Muscle of back (tissue), 13 donors: ENCODE measurements at places on chromosomes 6 and 20. TPM values are rescaled to one million over a fixed set of nuclear protein-coding genes. Genes with fewer than 3 reads are reported as not detected.

The SEL1L2 gene
- polyA plus RNA-seq: not detected

The MYLK2 gene
- polyA plus RNA-seq: 53.4 TPM

The GOPC gene
- 46.4 TPM for polyA plus RNA-seq

The CITED2 gene
- 95.9 TPM for polyA plus RNA-seq

The TFAP2A gene
- polyA plus RNA-seq: 0.25 TPM

The JAG1 gene
- polyA plus RNA-seq: 53.6 TPM

The SAMD5 gene
- 8.1 TPM for polyA plus RNA-seq

The PNRC1 gene
- polyA plus RNA-seq: 98.7 TPM

The TPBG gene
- polyA plus RNA-seq: 10.7 TPM

The GPR6 gene
- not detected for polyA plus RNA-seq

GRCh38 chr6:75526502-75527127 lies 33.0 kb upstream of the FILIP1 start:
- peak; percentile 66 for DNase-seq

DNA sequence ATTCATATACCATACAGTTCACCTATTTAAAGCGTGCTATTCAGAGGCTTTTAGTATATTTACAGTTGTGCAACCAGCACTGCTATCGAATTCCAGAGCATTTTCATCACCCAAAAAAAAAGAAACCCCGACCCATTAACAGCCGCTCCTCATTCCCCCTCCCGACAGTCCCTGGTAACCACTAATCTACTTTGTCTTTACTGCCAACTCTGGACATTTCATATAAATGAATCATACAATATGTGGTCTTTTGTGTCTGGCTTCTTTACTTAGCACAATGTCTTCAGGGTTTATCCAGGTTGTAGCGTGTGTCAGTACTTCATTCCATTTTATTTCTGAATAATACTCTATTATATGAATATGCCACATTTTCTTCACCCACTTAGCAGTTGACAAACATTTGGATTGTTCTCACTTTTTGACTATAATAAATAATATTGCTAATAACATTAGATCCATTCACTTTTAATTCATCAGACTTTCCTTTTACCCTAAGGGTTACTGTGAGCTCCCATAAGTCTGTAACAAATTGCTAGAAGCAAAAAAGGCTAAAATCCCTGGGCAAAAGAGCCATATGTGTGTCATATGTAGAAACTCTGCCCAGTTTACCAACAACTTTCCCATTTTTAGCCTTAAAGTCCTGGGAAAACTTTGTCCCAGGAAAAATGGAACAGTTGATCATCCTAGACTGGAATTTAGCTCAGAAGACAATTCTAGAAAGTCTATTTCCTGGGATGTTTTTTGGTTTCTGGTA lies 23.2 kb upstream of the ROS1 start:
- DNase-seq: no peak

DNA sequence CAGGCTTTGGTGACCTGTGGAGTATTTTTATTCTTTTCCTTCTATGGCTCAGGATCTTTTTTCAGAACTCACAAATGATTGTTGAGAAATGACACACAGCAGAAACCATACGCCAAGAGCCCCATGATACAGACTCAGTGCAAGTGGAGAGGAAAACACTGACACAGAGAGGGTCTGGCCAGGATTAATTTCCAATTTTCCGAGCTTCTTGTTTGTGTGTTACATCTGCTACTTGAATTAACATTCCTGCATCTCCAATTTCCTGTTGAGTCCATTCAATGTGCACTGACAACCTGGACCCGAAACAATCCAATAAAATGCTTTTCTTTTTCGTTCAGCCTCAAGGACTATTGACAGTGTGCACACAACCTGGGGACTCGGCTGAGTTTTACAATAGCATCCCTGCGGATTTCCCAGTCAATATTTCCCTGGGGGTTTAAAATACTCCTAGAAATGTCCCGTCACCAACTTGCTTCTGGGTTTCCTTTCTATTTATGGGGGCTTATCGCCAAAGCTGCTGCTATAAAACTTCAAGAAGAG lies 4.9 kb upstream of the MLN start:
- DNase-seq: peak; percentile 55

DNA sequence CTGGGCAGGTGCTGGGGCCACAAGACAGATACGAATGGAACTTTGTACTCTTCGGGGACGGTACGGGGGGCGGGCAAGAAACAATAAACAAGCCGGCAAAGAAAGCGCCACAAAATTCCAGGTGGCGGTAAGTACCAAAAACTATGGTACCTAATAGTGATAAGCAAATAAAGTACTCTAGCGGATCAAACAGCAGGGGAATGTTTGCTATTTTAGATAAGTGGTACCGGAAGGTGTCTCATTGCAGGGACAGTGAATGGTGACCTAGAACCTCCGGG lies 15.1 kb upstream of the RIPK1 start:
- DNase-seq: no peak

GRCh38 chr20:15556869-15557268 lies 1016.4 kb downstream of the KIF16B start:
- DNase-seq: no peak

- DNase-seq: no peak
Measured at GRCh38 chr20:36866681-36867495, 9.1 kb upstream of the TLDC2 start.

DNA sequence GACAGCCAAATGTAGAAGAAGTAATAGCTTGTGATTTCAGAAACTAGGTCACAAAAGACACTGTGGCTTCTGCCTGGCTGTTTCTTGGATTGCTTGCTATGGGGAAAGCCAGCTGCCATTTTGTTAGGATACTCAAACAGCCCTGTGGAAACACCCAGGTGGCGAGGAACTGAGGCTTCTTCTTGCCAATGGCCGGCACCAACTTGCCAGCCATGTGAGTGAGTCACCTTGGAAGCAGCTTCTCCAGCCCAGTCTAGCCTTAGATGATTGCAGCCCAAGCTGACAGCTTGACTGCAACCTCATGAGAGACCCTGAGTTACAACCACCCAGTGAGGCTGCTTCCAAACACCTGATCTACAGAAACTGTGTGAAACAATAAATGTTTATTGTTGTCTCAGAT lies 11.9 kb upstream of the KIAA1755 start:
- DNase-seq: no peak

DNA sequence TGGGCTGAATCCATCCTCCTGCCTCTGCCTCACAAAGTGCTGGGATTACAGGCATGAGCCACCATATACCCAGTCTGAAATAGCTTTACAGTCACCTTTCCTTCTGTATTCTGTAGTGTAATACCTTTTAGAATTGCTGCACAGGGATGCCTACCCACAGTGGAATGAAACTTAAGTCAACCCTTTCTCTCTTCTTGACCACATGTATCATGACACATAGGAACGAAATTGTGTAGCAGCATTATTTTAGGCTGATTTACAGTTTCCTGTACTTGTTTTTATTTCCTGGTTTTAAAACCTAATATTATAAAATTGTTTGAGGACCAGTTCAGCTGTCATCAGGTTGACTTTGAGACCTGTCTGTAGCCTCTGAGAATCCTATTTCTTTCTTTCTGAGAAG lies 297.8 kb downstream of the ZFAND3 start:
- no peak for DNase-seq

GRCh38 chr6:93282521-93283031 lies 136.8 kb downstream of the EPHA7 start:
- no peak for DNase-seq

GRCh38 chr20:33983371-33983770 lies 10.3 kb upstream of the RALY start:
- no peak for DNase-seq

DNA sequence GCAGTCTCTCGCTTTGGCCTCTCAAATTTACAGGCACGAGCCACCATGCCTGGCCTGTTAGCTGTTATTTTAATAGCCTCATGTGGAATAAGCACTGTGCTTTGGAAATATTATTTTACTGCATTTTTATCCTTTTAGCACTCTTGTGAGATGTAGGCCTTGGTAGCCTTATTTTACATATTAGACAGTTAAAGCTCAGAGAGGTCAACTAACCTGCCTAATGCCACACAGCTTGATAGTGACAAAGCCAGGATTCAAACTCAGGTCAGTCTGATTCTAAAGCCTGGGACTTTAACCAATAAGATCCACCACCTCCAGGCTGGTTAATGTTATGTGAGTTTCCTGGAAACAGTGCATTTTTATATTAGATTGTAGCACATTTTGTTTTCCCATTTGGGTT lies 9.5 kb downstream of the TNFAIP3 start:
- no peak for DNase-seq

- no peak for DNase-seq
Measured at GRCh38 chr6:67736816-67737215, 898.3 kb upstream of the ADGRB3 start.

DNA sequence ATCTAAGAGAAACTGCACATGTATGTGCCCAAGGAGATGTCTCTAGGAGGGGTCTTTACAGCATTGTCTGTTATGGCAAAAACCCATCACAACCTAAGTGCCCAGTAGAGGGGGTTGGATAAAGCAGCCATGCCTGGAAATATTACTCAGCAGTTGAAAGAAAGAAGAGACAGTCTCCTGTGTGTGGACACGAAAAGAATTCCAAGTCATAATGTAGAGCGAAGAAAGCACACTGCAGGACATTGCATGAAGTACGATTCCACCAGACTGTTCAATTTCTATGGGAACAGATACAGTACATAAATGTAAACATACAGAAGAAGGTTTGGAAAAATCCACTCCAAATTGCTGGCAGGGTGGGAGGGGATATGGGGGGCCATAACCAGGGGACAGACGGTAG lies 7.3 kb upstream of the TGM2 start:
- peak; percentile 57 for DNase-seq

DNA sequence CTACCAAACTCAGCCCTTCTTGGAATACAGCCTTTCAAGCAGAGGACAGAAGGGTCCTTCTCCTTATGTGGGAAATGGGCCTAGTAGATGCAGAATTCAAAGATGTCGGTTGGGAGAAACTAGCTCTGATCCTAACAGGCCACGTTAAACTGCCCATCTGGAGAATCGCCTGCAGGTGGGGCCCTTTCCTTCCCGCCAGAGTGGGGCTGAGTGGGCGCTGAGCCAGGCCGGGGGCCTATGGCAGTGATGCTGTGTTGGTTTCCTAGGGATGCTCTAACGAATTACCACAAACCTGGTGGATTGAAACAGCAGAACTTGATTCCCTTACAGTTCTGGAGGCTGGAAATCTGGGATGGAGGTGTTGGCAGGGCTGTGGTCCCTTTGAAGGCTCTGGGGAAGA lies 9.1 kb downstream of the MAPK13 start:
- DNase-seq: no peak

DNA sequence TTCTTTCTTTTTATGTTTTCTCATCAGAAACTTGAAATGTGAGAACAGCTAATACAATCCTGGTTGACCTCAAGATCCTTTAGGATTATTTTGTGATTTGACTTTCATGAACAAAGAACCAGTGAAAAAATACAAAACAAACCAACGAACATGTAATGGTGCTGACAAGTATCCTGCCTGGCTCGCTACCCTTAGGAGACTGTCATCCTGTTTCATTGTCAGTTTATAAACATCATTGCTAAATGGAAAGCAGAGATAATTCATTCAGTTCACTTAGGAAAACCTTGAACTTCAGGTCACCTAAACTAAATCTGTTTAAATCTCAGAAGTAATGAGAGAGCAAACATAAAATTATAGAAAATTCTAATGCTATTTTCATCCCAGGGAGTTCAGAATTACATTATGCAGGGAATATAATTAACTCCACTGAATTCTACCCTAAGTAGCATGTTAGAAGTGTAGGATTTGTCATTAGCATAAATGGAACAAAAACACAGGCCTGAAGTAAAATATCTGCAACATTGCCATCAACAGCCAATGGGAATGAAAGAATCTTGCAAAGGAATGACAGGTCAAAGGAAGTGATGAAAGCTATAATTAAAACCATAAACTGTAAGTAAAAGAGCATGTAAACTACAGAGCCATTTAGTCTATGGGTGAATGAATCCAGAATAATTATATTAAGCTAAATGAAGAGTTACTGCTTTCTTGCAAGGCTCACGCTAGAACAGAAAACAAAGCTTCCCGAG lies 401.2 kb upstream of the MANEA start:
- DNase-seq: no peak

GRCh38 chr6:34535199-34535598 lies 20.9 kb downstream of the SPDEF start:
- DNase-seq: no peak

GRCh38 chr20:32165836-32166545 lies 41.6 kb downstream of the PLAGL2 start:
- DNase-seq: no peak

DNA sequence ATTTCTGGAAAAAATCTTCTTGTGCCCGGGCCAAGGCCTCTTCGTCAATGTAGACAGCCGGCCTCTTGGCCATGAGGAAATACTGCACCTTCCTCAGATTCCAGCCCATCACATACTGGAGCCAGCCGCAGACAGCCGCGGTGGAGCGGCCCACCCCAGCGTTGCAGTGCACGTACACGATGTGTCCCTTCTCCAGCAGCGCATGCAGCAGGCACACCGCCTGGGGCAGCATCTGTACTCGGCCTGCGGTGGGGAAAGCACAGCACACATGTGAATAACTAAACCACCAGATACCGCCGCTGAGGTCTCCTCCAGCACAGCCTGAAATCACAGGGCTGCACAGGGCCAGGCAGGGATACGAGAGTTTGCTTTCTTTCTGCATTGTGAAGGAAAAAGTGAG lies 107.9 kb downstream of the EPM2A start:
- DNase-seq: no peak

- DNase-seq: no peak
Measured at GRCh38 chr20:15851576-15852215, 721.6 kb downstream of the KIF16B start.

GRCh38 chr20:63847237-63848002 lies 13.9 kb upstream of the ABHD16B start:
- peak; percentile 79 for DNase-seq

DNA sequence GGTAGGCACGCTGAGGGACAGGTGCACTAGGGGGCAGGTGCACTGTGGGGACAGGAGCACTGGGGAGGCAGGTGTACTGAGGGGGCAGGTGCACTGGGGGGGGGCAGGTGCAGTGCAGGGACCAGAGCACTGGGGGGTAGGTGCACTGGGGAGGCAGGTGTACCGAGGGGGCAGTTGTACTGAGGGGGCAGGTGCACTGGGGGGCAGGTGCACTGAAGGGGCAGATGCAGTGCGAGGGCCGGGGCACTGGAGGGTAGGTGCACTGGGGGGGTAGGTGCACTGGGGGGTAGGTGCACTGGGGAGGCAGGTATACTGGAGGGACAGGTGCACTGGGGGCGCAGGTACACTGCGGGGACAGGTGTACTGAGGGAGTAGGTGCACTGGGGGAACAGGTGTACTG lies 39.5 kb downstream of the DAAM2 start:
- no peak for DNase-seq

DNA sequence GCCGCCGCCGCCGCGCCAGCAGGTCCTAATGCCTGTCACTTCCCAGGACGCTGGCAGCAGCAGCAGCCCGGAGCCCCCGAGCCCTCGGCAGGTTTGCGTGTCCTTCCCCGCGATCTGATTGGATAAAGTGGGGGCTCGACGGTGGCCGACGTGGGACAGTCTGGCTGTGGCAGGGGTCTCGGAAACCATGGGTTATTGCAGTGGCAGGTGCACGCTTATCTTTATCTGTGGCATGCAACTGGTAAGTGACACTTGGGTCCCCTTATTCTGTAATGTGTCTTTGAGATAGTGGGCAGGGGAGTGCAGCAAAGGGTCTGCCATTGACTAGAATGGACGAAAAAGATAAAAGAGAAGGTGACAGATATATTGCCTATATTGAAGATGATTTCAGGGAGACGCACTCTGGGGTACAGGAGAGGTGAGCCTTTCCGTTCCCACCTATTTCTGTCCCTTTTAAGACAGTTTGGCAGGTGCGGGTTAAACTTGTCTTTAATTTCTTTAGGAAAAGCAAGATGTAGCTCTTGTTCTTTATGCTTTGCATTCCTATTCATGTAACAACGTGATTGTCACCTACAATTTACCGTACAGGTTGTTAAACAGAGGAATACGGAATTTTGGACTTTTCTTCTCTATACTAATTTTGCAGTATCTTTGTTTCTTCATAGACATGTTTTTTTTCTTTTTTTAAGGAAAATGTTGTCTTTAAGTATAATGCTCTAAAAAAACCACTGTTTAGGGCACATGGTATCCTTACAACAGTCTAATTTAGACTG lies 535 bp downstream of the NKAIN2 start:
- no peak for DNase-seq
